Stimulated activated CD8-positive, alpha-beta memory T cell treated with anti-CD3 and anti-CD28 coated beads, Interleukin-4, amount 100 ng/mL, for 4 hours (primary cell): ENCODE measurements at places on chromosomes 12 and 14.
A peak's percentile ranks its signal among the peaks of the same experiment; 100 is the strongest.

DNA sequence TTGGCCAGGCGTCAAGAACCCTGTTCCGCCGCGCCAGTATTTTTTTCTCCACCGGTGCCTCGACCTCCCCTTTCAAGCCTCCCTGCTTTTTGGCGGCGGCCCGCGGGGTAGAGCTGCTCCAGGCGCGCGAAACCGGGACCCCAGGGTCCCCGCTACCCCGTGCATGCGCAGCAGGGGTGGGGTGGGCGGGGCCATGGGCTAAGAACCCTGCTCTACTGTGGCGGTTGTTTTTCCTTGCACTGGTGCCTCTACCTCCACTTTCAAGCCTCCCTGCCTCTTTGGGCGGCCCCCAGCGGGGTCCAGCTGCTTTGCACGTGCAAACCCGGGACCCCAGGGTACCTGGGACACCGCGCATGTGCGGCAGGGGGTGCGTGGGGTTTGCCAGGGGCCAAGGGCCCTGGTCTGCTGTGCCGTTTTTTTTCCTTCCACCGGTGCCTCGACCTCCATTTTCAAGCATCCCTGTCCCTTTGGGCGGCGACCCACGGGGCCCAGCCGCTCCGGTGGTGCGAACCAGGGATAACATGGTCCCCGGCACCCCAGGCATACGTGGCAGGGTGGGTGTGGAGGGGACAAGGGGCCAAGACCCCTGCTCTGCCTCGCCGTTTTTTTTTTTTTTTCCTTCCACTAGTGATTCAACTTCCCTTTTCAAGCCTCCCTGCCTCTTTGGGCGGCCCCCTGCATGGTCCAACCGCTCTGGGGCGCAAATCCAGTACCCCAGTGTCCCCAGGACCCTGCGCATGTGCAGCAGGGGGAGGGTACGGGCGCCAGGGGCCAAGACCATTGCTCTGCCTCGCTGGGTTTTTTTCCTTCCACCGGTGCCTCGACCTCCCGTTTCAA is 326.8 kb downstream of the ALG10 start:
- no peak for DNase-seq

GRCh38 chr14:62528296-62528695 is 517.0 kb downstream of the KCNH5 start:
- no peak for DNase-seq

DNA sequence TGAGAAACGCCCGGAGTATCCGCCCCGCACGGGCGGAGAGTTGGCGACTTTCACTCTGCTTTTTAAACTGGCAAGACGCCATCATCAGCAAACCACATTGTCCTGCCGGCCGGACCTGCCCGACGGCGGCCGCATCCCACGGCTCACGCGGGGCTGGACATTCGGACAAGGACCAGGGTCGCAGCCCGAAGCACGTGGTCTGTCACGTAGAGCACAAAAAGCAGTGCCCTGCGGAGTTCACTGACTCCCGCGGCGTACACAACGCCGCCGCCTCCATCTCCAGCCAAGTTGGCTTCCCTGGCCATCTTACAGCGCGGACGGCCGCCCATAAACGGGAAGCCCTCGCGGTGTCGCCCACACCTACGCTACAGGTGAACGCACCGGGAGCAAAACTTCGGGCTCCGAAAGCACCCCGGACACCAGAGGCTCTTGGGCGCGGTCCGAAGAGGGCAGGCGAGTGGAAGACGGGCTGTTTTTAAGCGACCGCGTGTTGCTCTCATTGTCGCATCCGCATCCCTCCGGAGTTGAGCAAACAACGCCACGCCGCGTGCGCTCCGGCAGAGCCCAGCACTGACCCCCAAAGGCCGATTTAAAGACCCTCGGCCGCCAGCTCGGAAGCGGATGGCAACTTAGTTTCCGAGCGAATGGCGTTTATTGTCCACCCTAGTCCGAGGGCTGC is 966 bp downstream of the SINHCAF start:
- DNase-seq = peak; percentile 16

- no peak for DNase-seq
Observed at GRCh38 chr14:39673270-39673711, 241.1 kb upstream of the FBXO33 start.

- no peak for DNase-seq
Observed at GRCh38 chr14:54200726-54201125, 196.1 kb upstream of the CDKN3 start.

GRCh38 chr14:67984274-67984673 is 164.7 kb downstream of the RAD51B start:
- no peak for DNase-seq

- no peak for DNase-seq
Observed at GRCh38 chr12:53770281-53770680, 18.5 kb upstream of the CISTR start.

- DNase-seq = no peak
Observed at GRCh38 chr12:94660436-94660835, 10.1 kb upstream of the TMCC3 start.

DNA sequence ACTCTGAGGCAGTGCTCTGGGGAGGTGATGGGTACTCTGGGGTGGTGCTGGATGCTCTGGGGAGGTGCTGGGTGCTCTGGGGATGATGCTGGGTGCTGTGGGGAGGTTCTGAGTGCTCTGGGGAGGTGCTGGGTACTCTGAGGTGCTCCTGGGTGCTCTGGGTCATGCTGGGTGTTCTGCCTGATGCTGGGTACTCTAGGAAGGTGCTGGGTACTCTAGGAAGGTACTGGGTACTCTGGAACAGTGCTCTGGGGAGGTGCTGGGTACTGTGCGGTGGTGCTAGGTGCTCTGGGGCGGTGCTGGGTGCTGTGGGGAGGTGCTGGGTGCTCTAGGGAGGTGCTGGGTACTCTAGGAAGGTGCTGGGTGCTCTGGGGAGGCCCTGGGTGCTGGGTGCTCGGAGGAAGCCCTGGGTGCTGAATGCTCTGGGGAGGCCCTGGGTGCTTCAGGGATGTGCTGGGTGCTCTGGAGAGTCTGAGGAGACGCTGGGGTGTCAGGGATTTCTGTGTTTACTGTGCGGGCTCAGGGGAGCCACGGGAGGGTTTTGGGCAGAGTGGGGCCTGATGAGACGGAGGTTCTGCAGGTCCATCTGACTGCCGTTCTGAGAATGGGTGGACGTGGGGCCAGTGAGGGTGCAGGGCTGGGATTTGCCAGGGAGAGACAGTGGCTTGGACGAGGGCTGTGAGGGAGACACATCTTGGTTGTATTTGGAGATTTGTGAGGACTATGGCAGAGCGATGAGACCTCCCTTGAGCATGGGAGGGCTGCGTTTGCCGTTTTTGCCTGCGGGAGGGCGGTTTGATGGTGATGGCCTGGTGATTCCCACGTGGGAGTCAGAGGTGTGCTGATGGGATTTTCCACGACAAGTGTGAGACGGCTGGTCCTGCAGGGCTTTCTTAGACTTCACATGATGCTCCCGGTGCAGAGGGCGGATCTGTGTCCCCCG is 30.0 kb downstream of the MMP17 start:
- DNase-seq = no peak

DNA sequence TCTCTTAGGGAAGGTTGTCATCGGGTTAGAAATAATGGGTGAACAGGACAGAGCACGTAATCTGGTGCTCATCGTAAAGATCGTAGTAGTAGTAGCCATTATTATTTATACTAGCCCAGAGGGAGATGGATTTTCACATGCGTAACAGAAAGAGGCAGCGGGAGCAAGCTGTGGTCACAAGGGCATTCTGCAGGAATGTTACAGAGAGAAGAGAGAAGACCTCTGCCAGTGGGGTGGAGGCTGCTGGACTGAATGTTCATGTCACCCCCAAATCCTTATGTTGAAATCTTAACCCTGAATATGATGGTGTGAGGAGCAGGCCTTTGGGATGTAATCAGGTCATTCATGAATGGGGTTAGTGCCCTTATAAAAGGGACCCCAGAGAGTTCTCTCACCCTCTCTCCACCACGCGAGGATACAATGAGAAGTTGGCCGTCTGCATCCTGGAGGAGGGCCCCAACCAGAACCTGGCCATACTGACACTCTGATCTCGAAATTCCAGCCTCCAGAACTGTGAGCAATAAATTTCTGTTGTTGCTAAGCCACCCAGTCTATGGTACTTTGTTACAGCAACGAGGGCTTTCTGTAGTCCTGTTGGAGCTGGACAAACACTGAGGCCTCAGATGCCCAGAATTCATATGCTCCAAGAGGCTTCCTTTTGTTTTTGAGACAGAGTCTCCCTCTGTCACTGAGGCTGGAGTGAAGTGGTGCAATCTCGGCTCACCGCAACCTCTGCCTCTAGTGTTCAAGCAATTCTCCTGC is 131.2 kb upstream of the MED13L start:
- DNase-seq = no peak

DNA sequence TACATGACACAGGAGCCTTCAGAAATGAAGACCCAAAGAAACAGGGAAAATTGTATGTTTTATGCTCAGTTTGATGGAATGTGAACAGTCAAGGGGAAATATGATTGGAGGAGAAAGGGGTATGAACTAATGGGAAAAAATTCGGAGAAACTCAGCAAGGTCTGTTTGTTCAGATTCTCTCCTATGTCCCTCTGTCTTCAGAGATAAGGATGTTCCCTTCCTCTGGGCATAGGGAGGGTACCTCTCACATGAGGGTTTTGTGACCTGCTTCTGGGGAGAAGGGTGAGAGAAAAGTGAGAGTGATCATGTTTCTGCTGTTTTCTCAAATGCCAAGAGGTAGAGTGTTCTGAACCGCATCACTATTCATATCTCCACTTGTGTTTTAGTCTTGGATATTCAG is 26.6 kb upstream of the LIMA1 start:
- no peak for DNase-seq

DNA sequence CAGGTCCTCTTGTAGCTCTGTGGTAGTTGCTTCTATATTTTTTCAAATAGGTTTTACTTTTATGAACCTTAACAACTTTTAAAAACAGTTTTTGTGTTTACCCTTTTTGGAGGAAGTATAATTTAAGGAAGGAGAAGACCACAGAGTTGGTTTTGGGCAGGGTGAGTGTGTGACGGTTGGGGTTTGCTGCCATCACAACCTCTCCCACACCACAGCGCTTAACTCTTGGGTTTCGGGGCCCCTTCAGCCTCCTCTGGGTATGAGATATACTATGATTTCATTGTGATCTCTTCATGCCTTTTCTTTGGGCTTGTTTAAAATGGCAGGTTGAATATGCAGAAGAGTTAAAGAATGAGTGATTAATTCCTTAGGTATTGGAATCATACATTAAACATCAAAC is 228.7 kb upstream of the CRY1 start:
- DNase-seq = no peak

DNA sequence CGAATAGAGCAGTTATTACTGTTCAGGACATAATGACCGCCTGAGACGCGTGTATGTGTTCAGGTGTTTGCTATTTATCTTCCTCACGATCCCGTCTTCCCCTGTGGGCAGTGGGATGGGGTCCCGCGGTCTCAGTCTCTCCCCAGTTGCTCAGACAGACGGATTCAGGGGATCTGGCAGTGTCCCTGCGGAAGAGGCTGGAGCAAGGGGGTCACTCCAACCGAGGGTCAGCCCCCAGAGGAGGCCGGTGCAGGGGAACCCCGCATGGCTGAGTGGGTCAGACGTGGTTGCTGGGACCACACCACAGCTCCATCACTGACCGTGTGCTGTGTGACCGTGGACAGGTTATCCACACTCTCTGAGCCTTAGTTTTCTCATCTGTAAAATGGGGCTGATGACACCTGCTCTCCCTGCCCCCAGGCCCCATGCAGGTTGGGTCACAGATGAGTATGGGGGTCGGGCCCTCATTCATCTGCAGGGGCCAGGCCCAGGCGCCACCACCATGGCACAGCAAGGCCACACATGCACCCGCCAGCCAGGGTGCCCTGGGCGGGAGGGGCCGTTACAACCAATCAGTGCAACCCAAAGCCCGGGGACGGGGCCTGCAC is 5.2 kb downstream of the MMP17 start:
- DNase-seq = no peak

- DNase-seq = no peak
Observed at GRCh38 chr14:71662291-71662790, 269.9 kb upstream of the RGS6 start.

GRCh38 chr12:120249266-120249874 is 16.2 kb downstream of the PXN start:
- no peak for DNase-seq

- DNase-seq = no peak
Observed at GRCh38 chr12:120092551-120093335, 23.8 kb downstream of the RAB35 start.
